Ureter (tissue), 1 donor: ENCODE measurements at places on chromosomes 1 and 21. TPM values are rescaled to one million over a fixed set of nuclear protein-coding genes. Genes with fewer than 3 reads are reported as not detected.

DNA sequence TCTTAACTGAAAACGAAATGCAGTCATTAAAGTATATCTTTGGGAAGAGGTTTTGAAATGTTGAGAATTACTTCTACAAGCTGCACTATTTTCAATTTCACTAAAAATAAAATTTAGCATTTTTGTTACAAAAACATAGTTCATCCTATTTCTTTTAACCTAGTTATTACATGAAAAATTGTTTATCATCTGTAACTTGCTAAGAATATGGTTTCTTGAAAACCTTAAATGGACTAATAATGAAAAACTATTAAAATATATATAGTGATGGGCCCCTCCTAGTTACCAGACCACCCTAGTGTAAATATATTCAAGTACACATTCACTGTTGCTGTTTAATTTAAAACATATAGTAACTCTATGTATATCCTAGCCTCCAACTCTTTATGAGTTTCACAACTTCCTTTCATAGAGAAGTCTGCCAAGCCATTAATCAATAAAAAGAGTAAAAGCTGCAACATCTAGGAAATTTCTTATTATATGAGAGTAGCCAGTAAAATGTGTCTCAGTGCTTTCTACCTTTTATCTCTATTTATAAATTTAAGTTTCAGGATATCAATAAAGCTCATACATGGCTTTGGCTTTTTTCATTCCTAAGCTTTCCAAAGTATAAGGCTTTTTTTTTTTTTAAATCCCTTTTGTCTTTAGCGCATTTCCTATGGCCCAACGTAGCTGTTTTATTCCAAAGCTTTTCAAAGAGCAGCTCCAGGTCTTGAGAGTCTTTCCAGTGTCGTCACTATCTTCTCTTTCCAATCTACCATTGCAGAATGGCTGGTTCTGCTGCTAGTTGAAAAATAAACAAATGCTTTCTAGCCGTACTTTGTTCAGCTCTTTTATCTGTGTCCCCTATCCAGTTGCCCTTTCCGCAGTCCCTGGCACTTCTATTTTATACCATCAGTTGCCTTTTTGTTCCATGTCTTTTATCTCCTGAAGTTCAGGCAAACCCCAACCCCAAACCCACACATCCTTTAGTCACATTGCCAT, 6.5 kb downstream of the IRF2BP2 start:
- no peak for DNase-seq

- no peak for DNase-seq
These were observed 67.0 kb downstream of the MATN1 start for GRCh38 chr1:30656171-30656940.

- no peak for DNase-seq
These were observed 155.7 kb downstream of the TNFSF18 start for GRCh38 chr1:172895050-172895460.

DNA sequence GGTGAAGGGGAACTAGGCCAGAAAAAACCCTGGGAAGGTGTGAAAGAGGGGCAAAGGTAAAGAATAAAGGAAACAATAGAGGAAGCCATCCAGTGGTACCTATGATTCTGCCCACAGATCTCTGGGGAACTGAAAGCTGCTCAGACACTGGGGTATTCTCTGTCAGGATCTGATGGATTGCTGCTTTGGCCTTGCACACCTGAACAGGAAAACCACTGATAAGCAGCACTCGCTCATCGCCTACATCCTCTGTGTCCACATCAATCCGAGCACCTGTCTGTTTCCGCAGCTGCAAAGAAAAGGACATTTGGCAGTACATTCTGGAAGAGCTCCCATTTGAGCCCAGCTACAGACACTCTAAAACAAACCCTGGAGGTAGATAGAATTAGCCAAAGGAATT, 10.4 kb downstream of the TDRKH start:
- DNase-seq, result no peak

- no peak for DNase-seq
These were observed 213.0 kb downstream of the CAMTA1 start for GRCh38 chr1:6998267-6998666.

GRCh38 chr1:19360843-19361610, 48.9 kb downstream of the SLC66A1 start:
- DNase-seq, result peak; percentile 77

DNA sequence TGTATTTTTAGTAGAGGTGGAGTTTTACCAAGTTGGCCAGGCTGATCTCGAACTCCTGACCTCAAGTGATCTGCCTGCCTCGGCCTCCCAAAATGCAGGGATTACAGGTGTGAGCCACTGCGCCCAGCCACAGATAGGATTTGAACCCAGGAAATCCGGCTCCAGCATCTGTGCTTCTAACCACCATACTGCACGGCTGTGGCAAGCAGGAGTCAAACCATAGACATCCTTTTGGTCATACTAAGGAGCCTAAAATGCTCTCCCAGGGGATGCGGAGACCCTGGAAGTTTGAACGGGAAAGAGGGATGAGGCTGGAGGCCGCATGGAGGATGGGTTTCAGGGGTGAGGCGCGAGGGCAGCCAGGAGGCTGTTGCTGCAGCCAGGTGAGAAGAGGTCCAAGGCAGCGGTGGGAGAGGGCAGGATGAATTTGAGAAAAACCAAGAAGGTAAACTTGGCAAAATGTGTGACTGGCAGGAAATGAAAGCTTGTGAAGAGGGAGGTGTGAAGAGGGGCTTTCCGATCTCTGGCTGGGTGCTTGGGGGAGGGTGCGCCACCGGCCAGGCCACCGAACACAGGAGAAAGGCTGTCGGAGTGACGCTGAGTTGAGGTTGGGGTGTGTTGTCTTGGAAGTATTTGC, 24.0 kb upstream of the CDK18 start:
- no peak for DNase-seq

DNA sequence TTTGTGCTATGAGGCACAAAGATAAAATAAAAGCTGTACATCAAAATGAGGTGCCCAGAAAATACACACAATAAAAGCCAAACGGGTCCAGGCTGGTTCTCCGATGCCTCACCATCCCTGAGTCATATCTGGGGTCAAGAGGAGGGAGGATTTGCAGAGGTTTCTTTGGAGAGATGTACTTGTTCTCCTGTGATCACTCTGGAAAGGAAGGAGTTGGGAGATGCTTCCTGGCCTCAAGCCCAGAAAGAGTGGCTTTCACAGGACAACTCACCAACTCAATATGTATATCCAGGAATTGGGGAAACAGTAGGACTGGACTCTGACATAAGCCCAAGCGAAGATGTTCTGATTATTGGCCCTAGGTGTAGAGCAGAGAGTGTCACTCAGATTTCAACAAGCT, 51.9 kb downstream of the DIPK1A start:
- DNase-seq, result no peak

DNA sequence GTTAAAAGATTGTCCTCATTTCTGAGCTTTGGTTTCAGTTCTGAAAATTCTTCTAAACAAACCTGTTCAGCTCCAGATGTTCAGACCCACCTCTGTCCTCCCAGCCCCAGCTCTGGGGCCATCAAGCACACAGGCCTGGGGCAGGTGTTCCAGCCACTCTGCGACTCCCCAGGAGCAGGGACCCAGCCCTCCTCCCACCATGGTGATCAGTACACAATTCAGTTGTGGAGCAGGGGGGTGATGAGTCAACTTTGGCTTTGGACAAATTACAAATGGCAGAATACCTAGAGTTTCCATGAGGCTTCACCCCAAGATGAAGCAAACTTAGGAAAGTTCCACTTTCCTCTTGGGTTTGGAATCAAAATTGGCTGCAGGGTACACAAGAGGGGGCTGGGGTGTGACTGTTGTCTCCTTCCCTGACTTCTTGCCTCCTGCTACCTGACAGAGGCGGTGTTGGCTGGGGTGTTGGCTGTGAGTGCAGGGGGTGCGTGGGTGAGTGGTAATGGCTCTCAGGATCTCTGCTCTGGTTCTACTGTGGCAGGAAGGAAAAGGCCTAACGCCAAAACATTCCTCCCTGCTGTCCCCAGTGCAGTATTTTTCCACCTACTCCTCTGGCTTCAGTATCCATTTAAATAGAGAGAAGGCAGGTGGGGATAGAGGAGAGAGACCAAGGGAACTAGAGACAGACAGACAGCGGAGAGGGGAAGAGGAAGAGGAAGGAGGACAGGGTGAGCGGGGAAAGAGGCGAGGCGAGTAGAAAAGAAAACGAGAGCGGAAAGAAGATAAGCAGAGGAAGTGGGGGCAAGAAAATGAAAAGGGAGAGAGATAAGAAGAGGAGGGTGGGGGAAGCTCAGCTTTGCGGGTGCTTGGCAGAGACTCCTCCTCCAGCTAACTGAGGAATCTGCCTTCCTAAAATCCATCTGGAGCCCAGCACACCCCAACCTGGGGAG, 20.6 kb upstream of the LRRN2 start:
- DNase-seq, result no peak

- no peak for DNase-seq
These were observed 1.3 kb downstream of the LINGO4 start for GRCh38 chr1:151803915-151804314.

DNA sequence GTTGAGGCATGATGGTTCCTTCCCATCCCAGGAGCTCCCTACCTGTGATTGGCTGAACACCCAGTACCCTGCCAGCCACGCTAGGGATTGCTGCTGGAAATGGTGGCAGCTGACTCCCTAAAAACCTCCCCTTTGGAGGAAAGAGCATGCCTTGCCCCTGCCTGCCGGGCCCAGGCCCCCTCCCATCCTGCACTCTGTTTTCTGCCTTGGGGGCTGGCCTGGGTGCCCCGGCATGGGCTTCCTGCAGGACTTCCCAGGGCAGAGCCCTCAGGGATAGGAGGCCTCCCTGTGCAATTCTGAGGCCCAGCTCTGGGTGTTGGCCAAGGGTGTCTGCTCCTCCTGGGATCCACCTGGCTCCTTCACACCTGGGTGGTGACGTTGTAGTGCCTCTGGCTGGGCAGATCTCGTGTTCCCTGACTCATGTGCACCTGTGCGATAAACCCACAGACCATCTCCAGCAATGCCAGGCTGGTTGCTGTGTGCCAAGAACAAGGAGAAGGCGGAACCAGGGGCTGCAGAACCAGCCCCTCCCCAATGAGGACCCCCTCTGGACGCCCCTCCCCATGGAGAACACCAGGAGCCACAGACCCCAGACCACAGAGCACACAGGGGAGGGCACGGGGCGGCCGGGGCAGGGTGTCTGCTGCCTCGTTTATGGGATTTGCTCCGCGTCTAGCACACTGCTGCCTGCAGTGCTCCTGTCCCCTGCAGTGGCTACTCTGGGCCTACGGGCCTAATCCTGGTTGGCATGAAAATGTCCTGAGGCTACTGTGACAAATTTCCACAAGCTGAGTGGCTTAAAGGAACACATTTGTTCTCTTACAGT, 13.6 kb downstream of the CSTB start:
- no peak for DNase-seq

DNA sequence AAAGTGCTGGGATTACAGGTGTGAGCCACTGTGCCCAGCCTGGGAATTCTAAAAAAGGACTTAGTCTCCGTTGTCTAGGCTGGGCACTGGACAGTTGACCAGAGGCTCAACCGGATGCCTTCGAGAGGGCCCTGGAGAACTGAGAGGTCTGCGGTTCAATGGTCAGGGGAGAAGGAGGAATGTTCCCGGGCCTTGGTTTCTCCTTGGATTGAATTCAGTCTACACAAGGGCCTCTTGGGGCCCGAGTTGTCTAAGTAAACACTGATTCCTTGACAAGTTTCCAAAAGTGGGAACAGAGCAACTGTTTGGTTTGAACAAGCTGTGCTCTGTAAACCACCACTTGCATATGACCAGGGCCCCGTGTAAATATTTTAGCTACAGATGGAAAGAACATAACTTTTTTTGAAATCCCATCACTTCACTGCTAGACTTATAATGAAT, 29.1 kb upstream of the CAPZB start:
- DNase-seq, result no peak

DNA sequence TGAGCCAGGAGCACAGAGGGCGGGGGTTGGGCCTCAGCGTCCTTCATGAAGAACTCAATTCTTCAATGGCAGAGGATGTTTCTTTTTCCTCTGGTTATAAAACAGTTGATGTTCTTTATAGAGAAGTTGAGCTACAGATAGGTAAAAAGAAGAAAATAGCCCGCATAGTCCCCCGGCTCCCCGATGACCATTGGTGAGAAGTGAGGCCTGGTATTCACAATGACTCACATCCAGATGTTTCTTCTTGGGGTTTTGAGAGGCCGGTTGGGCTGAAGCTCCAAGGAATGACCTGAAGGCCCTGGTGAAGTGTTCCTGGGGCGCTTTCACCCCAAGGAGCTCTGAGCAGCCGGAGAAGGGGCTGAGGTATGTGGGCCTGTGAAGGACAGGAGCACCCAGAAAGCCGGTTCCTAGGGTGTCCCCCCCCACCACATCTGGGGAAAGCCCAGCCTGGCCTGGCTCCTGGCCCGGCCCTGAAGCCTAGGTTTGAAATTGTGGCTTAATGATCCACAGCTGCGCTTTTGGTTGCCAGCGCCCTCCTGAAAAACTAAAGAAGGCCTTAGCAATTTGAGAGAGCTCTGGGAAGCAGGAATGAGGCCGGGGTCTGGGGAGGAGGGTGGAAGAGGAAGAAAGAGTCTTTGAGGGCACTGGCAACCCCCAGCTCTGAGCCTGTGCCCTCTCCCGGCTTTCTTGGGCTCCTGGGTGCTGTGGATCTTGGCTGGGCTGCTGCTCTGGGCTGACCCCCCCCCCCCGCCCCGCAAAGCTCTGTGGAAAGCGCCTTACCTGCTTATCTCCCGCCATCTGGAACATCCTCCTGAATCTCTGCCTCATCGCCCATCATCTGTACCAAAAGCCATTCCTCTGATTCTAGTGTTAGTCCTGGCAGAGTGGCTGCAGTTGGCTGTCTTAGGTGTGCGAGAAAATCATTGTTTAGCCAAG, 444.7 kb downstream of the CAMTA1 start:
- DNase-seq, result no peak

- no peak for DNase-seq
These were observed 177.3 kb downstream of the EDEM3 start for GRCh38 chr1:184577319-184577718.

DNA sequence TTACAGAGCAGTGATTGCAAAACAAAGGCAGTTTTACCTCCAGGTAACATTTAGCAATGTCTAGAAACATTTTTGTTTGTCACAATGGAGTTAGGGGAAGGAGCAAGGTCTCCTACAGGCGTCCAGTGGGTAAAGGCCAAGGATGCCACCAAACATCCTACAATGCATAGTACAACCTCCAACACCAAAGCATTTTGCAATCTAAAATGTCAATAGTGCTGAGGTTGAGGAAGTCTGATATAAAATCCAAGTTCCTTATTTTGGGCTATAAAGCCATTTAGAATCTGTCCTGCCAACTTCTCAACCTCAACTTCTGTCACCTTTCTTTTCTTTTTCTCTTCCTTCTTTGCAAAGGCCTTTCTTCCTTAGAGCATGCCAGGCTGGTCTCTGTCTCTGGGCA, 111.2 kb downstream of the FASLG start:
- DNase-seq, result no peak

GRCh38 chr1:22699681-22700520, 10.7 kb upstream of the EPHB2 start:
- no peak for DNase-seq

- no peak for DNase-seq
These were observed 147.1 kb downstream of the CNIH3 start for GRCh38 chr1:224763126-224763775.

GRCh38 chr1:218718977-218719376, 373.8 kb downstream of the TGFB2 start:
- no peak for DNase-seq

GRCh38 chr1:62025154-62025553, 169.5 kb upstream of the L1TD1 start:
- no peak for DNase-seq

Gene TCEA3
- 50.2 TPM for total RNA-seq

Gene SPRR1A
- total RNA-seq, result 13.8 TPM

Gene NBPF4
- 0.34 TPM for total RNA-seq

Gene ILDR2
- total RNA-seq, result 14.2 TPM

Gene IL20
- not detected for total RNA-seq

Gene HPCA
- total RNA-seq, result 0.75 TPM

Gene FAM110D
- 7.9 TPM for total RNA-seq

Gene ARHGEF10L
- total RNA-seq, result 166 TPM

Gene NTMT2
- total RNA-seq, result not detected

Gene EDN2
- total RNA-seq, result 5.3 TPM

Gene GSTM3
- 55.6 TPM for total RNA-seq

Gene WDR3
- total RNA-seq, result 31.6 TPM
